ENCODE measurements at places on chromosomes 4 and X.
A peak's percentile ranks its signal among the peaks of the same experiment; 100 is the strongest.

- no peak for DNase-seq
Measured at GRCh38 chr4:80073473-80074008, 512 bp upstream of the ANTXR2 start.

- no peak for DNase-seq
Measured at GRCh38 chr4:137531986-137532868, at the start of gene PCDH18. TSS of gene PCDH18 (minus strand) at chr4:137532494. CDS start at chr4:137532088, 406 bp downstream.

- no peak for DNase-seq
Measured at GRCh38 chr4:9812501-9813340, 31.3 kb downstream of the DRD5 start.

- no peak for DNase-seq
Measured at GRCh38 chrX:122046815-122047214, 999.4 kb downstream of the GLUD2 start.

- peak; percentile 95 for DNase-seq
Measured at GRCh38 chrX:2894885-2895292, 34.2 kb downstream of the ARSD start.

DNA sequence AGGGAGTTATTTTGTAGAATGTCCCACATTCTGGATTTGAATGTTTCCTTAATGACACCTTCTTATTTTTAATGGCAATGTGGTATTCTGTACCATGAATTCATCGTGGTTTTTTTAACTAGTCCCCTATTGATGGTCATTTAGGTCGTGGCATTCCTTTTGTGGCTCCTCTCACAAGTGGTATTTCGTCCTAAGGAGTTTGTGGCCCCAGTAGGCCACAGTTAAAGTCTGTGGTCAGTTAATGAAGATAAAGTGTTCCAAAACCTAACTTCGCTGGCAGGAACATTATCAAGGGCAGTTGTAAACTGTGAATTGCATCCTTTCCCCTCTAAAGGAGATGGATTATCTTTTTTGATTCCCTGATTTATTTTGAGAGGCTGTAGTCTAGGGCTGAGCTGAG, 133.2 kb downstream of the TMEM164 start:
- no peak for DNase-seq

GRCh38 chr4:127781300-127782024, 660 bp upstream of the HSPA4L start:
- DNase-seq = no peak

GRCh38 chr4:154807042-154807630, 26.1 kb downstream of the RBM46 start:
- peak; percentile 54 for DNase-seq

GRCh38 chrX:38870361-38870895, 69.2 kb downstream of the MID1IP1 start:
- no peak for DNase-seq

GRCh38 chr4:74223801-74224200, 65.9 kb downstream of the MTHFD2L start:
- DNase-seq = no peak

DNA sequence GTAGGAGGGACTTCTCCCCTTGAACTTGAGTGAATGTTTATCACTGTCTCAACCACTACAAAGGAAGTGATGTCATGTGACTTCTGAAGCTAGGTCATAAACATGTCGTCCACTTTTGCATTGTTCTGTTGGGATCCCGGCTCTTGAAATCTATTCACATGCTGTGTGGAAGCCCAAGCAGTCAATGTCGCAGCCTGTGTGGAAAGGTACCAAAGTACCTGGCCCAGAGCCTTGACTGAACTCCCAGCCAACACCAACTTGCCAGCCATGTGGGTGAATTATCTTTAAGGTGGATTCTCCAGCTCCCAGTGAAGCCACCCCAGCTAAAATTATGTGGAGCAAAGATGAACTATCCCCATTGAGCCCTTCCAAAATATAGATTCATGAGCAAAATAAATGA, 85.0 kb upstream of the USP38 start:
- DNase-seq = no peak

- DNase-seq = no peak
Measured at GRCh38 chr4:182325397-182325796, 82.2 kb downstream of the TENM3 start.

DNA sequence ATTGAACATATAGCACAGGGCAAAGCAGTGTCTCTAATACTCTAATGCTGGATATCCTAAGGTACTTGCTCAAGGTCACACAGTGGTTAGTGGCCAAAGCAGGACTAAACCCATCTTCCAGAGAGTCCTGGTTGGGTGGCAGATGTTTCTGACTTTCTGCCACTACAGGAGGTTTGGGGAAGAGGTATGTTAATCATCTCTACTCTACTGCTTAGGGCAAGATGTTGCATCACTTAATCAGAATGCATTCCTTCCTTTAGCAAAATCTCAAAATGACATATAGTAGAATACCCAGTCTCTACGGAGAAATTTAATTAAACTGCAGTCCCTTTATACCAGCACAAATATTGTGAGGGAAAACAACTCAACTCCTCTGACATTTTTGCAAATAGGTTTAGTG, 190.7 kb upstream of the FAM241A start:
- no peak for DNase-seq

DNA sequence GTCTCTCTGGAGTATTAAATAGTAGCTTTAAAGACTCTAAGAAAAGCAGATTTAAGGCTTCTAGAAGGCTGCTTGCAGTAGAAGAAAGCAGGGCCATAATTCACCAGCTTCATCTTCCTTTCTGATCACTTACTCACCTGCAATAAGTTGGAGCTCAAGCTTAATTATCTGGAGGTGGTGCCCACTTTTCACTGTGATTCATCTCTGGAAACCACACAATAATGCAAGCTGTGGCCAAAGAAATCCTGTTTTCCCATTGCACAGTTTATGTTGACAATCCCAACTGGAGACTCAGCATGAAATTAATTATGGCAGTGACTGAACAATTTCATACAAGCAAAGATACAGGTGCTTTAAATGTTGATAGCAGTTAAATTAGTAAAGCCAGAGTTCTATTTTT, 14.7 kb downstream of the CWH43 start:
- DNase-seq = no peak

DNA sequence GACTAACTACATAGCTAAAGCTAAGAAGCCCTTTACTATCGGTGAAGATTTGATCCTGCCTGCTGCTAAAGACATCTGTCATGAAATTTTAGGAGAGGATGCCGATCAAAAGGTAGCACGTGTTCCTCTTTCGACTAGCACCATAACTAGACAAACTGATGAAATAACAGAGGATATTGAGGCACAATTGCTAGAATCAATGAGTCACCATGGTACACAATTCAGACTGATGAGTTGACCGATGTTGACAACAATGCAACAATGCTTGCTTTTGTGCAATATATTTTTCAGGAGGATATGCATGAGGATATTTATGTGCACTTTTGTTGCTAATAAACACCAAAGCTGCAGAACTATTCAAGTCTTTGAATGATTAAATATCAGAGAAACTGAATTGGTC, 24.3 kb downstream of the TBCK start:
- DNase-seq = no peak

DNA sequence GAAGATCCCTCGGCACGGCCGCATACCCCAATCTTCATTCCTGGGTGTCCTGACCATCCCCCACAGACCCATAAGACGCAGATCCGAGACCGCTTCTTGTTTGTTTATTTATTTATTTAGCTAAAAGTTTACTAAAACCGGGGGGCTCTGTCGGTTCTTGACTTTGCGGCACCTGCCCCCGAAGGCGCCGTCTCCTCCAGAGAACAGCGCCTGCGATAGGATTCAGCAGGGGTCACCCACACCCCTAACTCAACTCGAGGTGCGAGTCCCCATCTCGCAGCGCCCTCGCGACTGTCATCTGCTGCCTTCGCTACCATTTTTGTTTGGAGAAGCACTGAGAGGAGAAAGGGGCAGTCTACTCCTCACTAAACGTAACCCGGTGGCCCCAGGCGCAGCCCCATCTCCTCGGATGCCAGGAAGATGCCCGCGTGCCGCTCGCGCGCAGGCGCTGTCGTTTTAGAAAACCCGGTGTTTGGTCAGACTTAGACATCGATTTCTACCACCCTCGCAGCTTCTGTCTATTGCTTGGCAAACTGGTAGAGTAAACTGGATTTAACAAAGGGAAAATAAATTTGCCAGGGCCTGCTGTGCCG, 18.9 kb upstream of the GPR101 start:
- DNase-seq = no peak

GRCh38 chr4:176298664-176299063, 21.1 kb upstream of the SPCS3 start:
- no peak for DNase-seq

GRCh38 chrX:151019856-151020255, 36.7 kb downstream of the HMGB3 start:
- DNase-seq = no peak

DNA sequence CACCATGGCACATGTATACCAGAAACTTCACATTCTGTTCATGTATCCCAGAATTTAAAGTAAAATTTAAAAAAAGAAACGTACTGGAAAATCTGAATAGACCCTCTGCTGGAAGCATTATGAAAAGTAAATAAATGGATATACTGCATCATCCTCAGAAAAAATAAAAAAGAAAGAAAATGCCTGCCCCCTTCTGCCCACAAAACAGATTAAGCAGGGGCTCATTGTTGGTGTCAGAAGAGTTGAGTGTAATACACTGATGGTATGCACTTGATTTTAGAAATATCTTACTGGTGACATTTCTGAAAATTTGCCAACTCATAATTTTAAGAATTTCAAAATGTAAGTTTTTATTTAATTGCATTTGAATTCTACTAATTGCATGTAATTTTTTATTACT, 77.8 kb downstream of the LRP2BP start:
- peak; percentile 7 for DNase-seq

GRCh38 chr4:4791299-4792111, 68.0 kb upstream of the MSX1 start:
- DNase-seq = no peak

GRCh38 chr4:74283614-74284013, 24.7 kb upstream of the EPGN start:
- DNase-seq = no peak

DNA sequence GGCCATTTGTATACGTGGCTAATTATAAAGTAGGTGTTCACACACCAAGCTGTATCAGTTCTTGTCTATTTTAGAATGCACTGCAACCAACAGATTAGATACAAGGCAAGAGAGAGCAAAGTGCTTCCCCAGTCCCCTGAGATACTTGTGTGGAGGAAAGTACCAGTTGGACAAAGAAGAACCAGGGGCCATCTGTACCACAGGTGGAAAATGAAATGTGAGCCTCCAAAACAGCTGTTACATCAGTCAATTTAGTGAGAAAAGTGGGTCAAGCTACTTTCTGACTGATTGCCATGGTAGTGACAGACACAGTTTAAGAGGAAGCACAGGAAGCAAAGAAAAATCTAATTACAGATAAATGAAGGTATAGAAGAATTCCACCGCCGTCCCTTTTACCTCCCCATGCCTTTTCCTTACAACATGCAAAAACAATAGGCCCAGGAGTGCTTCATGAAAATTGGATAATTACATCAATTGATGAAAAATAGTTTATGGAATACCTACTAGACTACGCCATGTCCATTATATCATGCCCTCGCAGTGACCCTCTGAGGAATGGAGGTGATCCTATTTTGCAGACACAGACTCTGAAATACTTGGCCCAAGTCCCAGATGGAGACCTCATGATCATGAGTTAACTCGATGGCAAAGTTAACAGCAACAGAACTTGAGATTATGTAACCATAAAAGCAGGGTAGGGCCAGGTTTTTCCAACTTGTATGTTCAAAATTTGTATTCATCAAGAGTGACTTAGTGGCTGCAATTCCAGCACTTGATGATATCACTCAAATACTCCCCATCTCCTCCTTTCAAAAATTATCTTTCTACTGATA, 15.8 kb downstream of the SMPX start:
- DNase-seq = no peak

GRCh38 chr4:1044469-1045192, 33.2 kb downstream of the FGFRL1 start:
- no peak for DNase-seq

GRCh38 chrX:130260316-130260715, 8.4 kb downstream of the ZNF280C start:
- no peak for DNase-seq

GRCh38 chr4:48380583-48381167, 39.3 kb downstream of the SLAIN2 start:
- peak; percentile 29 for DNase-seq

- DNase-seq = no peak
Measured at GRCh38 chr4:108813261-108813660, 50.4 kb upstream of the ETNPPL start.

GRCh38 chr4:139808381-139808807, 142.8 kb downstream of the MGST2 start:
- peak; percentile 71 for DNase-seq

DNA sequence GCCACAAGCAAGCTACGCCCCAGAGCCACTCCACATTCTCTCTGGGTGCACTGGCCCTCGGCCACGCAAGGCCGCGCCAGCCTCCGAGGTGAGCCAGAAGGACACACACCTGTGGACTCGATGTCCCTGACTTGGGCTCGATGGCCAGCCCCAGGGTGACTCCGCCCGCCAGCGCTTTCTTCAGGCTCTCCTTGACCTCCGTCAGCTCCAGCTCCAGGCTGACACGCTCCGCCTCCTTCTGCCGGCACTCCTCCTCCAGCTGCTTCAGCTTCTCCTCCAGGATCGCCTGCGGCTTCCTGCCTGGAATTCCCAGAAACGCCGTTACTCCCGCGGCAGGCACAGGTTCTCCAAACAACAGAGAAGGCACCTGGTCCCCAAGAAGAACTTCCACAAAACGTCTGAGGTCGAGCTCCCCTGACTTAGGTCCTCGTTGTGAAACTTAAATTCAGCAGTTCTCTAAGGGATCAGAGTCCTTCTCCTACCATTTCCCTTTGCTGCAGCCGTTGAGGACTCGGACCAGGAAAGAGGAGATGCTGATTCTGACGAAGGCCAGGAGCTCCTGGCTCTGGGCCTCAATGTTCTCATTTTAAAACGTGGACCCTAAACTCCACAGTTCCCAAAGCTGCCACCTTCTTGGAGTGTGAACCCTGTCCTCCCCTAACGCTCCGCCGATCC, 166.8 kb downstream of the AFAP1 start:
- DNase-seq = no peak

GRCh38 chrX:31563792-31564191, 492.0 kb upstream of the FTHL17 start:
- peak; percentile 26 for DNase-seq

DNA sequence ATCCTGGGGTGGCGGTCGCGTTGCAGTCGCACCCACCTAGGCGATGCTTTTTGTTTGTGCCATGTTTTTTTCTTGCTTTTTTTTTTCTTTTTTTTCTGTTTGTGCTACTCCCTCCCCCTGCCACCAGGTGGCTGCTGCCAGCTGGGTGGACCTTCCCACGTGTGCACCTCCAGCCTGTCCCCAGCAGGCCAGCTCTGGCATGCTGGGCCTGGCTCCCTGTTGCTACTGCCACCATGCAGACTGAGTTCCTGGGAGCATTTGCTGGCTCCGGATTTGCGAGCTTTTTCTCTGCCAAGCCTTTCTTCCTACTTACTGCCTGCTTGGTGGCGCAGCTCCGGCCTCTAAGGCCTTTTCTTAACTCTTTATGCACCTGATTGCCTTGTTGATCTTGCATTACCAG, 161.2 kb upstream of the WDFY3 start:
- peak; percentile 43 for DNase-seq

DNA sequence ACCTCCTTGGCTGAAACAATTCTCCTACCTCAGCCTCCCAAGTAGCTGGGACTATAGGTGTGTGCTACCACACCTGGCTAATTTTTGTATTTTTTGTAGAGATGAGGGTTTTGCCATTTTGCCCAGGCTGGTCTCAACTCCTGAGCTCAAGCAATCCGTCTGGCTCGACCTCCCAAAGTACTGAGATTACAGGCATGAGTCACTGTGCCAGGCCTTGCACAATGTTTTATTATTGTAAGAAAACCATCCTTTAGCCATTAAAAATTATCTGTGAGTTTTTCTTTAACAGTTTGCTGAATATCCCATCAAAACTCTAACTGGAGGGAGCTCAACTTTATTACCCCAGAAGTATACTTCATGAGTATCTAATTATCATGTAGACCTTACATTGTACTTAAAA, 900.3 kb downstream of the PCDH7 start:
- no peak for DNase-seq
